ENCODE measurements at places on chromosomes 1 and 21.

- DNase-seq: no peak
These were observed 206.7 kb upstream of the C1orf87 start for GRCh38 chr1:60280256-60280655.

GRCh38 chr1:7656557-7657215, 114.4 kb upstream of the VAMP3 start:
- DNase-seq: no peak

DNA sequence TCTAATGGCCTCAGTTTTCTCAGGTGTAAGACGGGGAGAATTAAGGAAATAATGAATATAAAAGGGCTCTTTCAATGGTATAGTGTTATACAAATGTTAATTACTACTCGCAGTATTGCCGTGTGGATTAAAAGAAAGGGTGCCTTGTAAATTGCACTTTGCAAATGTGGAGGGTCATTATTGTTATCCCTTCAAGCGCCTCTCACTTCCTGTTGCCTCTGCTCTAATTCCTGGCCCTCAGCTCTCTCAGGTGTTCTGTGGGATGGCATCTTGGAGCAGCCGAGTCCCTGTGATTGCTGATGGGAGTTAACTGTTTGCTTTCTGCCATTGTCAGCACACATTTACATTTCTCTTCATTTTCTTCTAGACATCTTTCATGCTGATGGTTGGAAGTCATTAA, 7.1 kb upstream of the S100A11 start:
- DNase-seq: no peak

DNA sequence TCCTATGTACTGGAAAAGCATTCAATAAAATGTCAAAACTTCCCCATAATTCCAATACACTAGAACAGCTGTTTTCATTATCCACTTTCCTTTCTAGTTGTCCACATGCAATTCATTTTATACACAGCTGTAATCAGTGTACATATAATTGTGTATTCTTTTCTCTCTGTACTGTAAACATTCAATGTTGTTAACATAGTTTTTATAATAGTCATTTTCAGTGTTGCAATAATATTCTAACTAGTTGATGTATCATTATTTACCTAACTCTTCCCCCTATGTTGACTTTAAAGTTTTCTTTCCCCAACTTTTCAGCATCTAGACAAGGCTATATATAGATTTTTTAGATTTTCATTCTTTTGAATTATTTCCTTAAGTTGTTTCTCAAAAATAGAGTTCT, 44.4 kb downstream of the DIPK1A start:
- no peak for DNase-seq

DNA sequence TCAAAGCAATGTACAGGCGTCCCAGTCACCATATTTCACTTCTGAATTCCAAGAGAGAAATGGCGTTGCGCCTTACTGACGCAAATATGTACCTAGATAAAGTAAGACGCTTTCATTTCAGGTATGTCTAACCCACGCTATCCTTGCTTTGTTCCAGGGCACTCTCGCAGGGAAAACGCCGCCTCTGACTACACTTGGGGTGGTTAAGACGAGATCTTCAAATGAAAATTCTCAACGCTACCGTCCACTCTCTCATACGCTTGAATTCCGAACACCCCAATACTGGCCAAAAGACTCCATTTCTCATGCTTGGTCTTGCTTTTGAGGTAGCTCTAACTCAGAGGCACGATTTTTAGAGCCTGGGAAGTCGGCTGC, 736 bp upstream of the ZMPSTE24 start:
- no peak for DNase-seq

DNA sequence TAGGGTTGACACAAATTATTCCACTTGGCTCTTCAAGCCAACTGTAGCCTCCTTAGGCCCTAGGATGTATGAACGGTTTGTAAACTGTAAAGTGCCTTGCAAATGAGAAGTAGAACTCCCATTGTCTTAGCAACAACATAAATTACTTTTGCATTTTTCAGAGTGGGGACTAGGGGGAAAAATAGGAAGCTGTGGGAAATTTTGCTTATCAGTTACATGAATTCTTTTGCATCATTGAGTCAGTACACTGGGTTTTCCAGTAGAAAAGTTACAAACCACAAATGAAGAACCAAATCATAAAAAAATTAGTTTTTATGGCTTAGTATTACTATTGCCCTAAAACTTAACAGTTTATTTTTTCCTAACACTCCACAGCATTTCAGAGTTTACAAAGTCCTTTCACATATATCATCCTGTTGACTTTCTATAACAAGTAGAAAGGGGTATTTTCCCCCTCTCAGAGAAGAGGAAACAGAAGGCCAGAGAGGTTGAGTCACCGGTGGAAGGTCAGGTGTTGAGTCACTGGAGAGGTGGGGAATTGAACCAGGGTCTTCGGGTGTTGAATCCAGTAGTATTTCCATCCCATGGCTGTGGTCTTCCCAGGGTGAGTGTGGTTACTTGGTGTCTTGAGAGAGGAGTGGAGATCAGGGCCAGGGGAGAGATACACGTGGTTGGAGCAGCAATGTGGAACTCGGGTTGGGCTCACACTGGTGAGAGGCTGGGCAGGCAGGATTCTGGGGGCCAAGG, 71.9 kb upstream of the USP24 start:
- DNase-seq: no peak

DNA sequence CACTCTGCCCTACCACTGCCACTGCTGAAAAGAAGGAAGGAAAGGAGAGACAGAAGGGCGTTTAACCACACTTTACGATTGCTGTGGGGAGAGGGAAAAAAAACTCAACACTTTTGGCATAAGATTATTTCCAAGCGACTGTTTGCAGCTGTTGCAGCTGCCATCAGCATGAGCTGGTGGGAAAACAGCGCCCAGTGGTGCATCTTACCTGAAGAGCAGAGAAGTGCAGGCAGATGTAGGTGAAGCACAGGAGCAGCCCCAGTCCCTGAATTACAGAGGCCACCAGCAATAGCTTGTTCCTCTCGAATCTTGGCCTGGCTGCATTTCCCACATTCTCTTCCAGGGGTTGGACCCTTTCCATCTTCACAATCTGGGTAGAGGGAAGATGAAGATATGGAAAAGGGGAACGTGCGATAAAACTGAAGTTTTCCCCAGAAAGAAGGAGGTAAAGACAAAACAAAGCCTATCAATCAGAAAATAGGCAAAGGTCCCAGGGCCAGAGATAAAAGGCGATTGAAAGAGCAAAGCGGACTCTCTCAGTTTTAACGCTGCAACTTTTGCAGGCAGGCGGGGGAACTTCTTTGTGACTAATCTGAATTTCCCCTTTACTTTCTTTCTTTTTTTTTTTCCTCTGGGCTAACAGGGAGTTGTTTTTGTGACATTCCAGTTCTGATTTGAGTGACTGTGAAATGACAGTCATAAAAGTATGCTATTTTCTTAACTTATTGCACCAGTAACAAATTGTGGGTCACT, at the start of gene TNFSF4:
Gene TNFSF4, minus strand, starts transcription at position 516 of the 753 bp plus-strand sequence. Its CDS starts 155 bp downstream, at position 361.
- peak; percentile 4 for DNase-seq

DNA sequence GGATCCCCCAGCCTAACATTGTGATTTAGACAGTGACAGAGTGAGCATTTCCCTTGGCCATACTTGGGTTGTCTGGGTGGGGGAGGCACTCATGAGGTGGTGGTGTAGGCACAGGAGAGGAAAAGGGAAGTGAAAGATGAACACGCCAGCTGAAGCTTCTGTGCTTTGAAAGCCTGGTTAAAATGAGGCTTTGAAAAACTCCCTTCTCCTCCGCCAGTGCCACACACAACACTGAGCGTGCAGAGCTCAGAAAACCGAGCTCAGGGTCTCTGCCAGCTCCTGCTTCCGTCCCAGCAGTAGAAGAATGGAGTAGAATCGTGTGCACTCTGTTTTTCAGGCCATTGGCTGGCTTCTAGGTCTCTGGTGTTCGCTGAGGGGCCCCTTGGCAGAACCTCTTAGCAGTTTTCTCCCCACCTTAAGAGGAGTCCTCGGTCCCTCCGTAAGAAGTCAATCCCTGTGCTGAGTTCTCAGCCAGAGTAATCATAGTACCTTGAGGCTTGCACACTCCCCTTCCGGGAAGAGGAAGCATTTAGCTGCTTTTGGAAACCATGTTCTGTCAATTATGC, 12.9 kb downstream of the PLEKHM2 start:
- DNase-seq: peak; percentile 20

DNA sequence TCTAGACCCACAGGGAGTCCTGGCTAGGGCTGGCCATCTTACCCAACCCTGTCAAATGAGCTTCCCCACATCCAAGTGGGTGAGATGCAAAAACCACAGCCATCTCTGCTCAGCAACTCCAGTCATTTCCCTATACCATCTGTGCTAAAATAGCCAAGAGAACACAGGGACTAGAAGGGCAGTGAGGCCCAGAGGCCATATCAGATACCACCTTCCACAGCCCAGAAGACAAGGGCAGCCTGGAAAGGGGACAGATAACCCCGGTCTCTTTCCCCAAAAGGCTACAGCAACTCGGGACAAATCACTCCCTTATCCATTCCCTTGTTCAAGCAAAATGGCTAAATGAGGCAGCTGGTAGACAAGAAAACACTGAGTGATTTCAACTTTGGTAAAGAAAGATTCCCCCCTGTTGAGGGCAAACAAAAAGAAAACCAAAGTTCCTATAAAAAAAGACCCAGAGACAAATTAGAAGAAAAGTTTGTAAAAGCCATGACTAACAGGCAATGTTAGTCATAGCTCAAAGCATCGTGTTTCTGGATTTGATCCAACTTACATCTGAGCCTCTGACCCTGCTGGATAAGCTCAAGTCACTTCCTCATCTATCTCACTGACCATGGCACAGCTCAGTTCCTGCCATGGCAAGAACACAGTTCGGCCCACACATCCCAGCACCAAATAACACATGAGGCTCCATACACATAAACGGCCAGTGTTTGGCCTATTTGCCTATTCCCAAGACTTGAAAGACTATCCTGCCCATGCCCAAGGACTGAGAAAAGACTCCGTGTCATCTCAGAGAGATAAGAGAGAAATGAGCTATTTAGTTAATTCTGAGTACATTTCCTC, 3.1 kb downstream of the LAMB3 start:
- DNase-seq: peak; percentile 15

DNA sequence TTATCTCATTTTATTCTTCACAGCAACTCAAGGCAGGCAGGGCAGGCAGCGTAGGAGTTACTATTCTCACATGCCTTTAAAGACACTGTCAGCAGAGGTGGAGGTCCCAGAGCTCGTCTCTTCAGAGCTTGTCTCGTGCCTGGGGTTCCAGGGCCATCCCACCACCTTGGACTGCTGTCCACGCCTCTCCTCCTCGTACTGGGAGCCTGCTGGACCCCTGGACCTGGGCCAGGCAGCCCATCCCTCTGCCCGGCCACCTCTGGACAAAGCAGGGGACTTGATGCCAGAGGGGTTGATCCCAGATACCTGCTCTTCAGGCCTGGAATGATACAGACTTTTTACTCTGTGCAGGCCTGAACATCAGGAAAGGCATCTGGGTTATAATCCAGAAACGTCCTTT, 546.8 kb downstream of the KIF26B start:
- DNase-seq: no peak
